ACHN (cell line): ENCODE measurements at places on chromosomes 3 and 15.

DNA sequence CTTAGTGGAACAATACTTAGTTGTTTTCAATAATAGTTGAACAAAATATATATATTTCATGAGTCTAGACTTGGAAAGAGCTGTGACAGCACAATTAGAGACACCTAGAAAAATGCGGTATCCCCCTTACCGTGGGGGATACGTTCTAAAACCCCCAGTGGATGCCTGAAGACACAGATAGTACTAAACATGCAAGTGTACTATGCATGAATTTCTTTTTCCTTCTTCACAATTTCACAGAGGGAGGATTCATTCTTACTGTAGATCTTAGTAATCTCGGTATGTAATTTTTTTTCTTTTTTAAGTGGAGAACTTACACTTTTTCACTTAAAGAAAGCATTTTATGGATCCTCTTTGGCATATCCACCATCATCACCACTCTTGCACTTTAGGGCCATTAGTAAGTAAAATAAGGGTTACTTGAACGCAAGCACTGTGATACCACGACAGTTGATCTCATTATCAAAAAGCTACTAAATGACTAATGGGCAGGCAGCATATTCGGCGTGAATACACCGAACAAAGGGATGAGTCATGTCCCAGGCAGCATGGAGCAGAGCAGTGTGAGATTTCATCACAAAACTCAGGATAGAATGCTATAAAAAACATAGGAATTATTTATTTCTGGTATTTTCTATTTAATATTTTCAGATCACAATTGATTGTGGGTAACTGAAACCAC lies 72.3 kb upstream of the ZNF280D start:
- DNase-seq: peak; percentile 71

DNA sequence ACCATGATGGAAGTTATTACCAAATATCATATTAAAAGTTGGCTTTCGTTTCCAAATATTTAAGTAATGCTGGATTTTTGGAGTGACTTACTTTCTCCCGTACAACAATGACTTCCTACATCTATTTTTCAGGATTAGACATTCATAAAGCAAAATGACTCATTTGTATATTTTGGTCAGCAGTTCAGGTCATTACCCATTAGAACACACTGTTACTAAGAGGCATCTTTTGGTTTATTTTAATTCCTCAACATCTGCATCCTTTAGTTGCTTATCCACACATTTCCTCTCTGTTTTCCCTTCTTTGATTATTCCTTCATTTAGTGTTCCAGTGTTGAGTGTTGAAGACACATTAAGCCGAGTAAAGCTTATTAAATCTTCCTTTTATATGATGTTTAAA lies 348.2 kb downstream of the NAALADL2 start:
- no peak for DNase-seq

DNA sequence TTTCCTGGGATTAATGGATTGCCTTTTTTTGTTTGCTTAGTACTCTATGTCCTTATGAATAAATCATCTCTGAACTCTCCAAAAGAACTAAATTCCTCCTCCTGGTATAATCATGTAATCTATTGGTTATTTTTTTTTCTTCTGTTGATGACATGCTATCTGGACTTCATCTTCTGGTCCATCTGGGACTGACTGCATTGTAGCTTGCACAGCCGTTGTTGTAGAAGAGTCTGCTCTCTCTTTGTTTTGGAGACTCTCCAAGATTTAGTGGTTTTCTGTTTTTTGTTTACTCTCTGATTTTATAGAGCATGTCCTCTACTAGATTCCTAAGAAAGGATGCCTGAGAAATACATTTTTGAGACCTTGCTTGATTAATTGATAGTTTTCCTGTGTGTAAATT lies 19.1 kb downstream of the IREB2 start:
- DNase-seq: no peak

DNA sequence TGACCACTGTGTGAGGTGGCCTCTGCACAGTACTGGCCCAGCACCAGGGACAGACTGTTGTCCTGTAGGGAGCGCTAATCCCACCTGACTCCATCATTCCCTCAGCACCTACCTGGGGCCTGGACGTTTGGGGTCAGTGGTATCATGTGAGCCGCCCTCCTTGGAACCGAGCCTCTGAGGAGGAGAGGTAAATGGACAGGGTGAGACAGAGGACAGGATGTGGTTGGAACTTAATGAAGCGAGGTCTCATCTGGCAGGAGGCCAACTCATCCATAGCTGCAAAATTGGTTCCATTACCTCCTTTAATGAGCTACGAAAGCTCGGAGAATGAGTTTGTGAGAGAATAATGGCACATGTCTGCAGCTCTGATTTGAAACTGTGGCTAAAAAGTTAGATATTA lies 13.9 kb downstream of the MAPKAPK3 start:
- peak; percentile 30 for DNase-seq

DNA sequence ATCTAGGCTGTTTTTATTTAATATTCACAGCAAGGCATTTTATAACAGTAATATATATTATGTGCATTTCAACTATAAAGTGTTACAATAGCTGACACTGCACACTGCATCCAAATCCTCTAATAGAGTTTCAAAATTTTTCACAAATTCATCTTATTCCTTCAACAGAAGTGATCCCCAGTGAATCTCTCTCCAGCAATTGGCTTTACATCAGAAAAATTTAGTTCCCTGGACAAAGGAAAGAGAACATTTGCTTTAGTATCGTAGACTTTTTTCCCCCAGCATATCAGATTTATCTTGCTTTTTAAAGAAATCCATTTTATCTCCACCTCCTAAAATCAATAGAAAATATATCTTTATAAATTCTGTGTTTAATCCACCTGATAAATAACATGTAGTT lies 868.6 kb downstream of the TBL1XR1 start:
- no peak for DNase-seq

DNA sequence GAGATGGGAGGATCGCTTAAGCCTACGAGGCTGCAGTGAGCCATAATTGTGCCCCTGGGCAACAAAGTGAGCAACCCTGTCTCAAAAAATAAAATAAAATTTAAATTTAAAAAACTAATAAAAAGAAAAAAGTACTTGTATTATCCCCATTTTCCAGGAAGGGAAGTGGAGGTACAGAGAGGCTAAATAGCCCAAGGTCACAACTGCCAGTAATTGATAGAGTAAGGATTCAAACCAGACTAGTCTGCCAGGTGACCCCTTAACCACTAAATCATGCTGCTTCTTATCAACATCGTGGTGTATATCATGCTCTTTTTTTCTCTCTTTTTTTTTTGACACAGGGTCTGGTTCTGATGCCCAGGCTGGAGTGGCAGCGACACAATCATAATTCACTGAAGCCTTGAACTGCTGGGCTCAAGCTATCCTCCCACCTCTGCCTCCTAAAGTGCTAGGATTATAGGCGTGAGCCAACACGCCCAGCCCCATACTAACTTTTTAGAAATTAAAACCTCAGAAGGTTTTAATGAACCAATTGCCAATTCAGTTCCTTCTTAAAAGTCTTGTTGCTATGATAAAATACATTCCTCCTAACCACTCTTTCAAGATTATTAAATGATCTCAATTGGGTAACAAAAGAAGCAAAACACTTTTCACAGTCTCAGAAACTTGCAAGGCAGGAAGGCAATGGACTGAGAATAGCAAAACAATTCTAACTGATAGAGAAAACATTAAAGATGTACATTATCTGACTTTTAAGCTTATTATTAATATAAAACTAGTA lies 30.5 kb downstream of the HERC1 start:
- no peak for DNase-seq

- no peak for DNase-seq
These were observed 196.7 kb downstream of the EPHA6 start for GRCh38 chr3:97010881-97011657.

DNA sequence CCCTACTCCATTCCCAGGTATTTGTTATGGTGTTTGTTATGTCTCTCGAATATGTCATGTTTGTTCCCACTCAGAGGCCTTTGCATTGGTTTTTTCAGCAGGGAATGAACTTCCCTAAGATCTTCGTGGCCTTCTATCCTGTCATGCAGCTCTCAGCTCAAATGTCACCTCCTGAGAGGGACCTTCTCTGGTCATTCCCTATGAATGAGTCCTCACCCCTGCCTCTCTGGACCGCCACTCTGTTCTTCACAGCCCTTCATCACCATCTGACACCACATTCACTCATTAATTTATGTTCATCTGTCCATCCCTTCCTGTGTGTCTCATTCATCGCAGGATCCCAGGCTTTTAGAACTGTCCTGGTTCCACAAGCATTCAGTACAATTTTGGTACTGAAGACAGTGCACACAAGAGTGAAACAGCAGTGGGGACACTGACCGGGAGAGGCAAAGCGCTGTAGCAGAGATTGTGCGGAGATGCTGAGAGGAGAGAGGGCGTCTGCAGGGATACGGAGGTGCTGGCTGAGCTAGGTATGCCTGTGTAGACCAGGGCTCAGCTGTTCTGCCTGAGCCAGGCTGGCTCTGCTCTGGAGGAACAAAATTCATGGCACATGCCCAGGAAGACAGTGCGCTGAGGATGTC lies 132.3 kb downstream of the CHCHD6 start:
- DNase-seq: no peak

DNA sequence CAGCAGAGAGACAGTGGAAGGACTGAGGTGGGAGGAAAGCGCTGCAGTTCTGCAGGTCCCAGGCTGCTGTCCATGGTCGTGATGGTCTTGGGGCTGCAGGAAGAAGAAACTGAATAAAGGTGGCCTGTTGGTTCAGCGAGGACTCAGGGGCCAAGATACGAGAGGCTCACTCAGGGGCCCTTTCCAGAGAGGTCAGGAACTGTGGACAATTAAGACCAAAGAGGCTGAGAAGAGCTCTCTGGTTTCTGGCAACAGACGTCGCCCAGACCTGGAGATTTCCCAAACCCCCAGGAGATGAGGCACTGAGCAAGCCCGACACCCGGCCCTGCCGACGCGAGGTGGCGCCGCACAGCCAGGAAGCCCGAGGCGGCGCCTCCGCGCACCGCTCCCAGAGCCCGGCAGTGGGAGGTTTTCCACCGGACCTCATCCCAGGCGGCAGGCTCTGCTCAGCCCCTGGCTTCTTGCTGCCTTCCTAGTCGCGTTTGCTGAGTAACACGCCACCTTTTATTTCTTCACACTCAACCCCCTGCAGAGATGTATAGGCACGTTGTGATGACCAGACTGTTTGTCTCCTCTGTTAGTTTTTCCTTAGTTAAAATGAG lies 56.4 kb upstream of the ARRDC4 start:
- DNase-seq: peak; percentile 63

DNA sequence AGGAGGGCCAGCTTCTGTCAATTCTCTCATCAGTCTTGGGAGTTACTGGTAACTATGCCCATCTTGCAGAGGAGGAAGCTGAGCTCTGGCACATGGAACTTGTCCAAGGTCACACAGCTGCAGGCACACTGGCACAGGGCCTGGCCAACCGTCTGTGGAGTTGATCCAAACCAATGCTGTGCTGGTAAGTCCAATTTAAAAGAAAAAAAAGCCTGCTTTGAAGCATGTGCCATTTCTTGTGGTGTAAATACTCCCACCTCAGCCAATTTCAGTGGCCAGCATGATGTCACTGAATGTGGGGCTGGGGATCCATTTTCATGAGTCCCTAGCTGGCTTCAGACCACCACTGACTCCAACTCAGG lies 83.4 kb downstream of the CHSY1 start:
- peak; percentile 8 for DNase-seq

GRCh38 chr3:155444771-155445170 lies 151.3 kb upstream of the STRIT1 start:
- DNase-seq: no peak

DNA sequence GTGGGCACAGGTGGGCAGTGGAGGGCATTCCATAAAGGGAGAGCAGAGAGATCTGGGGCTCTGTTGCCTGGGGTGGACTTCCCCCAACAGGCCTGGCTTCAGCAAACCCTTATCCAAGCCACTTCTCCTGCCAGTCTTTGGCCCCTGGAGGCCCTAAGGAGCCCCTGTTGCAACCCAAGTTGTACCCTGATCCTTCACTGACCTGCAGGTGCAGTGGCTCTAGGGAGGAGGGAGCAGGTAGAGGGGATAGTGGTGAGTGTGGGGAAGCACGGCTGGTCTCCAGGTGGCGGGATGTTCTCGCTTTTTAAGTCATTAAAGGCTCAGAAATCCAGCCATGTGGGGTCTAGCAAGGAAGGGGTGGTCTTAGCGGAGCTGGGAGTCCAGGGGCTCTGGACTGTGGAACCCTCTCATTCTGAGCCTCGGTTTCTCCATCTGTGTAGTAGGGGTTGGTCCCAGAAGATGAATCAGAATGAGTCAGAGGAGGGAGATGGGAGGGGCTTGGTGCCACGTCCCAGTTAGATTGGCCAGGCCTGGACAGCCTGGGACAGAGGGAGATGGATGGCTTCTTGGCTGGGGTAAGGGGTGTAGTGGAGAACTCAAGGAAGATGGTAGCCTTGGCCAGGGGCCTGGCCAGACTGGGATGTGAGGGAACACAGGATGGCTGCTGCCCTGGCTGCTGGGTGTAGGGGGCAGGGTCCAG lies 2.6 kb downstream of the ZBTB47 start:
- DNase-seq: peak; percentile 26

DNA sequence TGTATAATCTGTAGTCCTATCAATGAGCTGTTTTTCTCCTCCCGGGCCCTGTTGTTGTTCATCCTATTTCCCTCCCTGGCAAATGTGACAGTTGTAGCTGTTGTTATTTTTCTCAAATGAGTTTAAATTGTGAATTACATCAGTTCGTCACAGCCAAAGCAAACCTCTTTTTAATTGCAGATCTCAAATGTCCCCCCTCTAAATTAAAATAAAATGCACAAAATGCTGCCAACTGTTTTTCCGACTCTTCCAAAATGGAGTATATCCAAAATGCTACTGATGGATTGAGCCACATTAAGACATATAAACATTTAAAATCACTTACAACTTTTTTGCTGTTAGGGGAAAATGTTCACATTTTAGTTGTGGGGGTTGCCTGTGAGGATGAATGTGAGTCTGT lies 29.8 kb upstream of the SUCLG2 start:
- no peak for DNase-seq

GRCh38 chr15:87268675-87269074 lies 987.9 kb downstream of the NTRK3 start:
- no peak for DNase-seq

DNA sequence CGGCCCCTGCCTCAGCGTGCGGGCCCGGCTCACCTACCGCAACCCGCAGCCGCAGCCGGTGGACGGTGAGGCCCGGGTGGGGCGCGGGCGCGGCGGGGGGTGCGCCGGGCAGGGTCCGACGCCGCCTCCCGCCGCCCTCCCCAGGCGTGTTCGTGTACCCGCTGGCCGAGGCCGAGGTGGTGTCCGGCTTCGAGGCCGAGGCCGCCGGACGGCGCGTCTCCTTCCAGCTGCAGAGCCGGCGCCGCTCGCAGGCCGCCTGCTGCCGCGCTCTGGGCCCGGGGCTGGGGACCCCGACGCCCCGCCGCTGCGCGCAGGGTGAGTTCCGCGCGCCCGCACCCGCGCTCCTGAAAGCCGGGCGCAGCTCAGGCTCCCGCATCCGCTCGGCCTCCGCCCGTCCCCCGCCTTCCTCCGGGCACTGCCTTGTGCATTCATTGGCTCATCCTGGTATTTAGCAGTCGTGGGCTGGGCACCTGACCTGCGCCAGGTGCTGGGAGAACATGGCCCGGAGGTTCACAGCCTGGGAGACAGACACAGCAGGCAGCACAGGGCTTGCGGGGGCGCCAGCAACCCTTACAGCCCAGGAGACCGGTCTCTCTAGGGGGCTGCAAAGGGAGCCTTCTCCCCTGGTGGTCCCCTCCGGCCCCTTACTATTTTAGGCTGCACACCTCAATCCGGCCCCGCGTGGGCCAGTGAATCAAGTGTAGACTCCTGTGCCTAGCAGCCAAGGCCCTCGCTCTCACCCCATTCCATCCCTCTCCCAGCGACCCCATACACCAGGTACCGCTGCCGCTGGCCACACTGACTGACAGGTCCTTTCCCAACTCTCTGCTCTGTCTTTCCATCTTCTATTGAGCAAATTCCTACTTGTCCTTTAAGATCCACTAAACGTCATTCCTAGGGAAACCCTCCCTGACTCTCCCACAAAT lies 1.5 kb downstream of the VWA5B2 start:
- no peak for DNase-seq
